ENCODE measurements at places on chromosomes 11 and 22.

- no peak for DNase-seq
Measured at GRCh38 chr22:44218071-44218470, 37.3 kb downstream of the PARVG start.

GRCh38 chr11:118930094-118930712 lies 4.5 kb upstream of the BCL9L start:
- peak; percentile 87 for DNase-seq

DNA sequence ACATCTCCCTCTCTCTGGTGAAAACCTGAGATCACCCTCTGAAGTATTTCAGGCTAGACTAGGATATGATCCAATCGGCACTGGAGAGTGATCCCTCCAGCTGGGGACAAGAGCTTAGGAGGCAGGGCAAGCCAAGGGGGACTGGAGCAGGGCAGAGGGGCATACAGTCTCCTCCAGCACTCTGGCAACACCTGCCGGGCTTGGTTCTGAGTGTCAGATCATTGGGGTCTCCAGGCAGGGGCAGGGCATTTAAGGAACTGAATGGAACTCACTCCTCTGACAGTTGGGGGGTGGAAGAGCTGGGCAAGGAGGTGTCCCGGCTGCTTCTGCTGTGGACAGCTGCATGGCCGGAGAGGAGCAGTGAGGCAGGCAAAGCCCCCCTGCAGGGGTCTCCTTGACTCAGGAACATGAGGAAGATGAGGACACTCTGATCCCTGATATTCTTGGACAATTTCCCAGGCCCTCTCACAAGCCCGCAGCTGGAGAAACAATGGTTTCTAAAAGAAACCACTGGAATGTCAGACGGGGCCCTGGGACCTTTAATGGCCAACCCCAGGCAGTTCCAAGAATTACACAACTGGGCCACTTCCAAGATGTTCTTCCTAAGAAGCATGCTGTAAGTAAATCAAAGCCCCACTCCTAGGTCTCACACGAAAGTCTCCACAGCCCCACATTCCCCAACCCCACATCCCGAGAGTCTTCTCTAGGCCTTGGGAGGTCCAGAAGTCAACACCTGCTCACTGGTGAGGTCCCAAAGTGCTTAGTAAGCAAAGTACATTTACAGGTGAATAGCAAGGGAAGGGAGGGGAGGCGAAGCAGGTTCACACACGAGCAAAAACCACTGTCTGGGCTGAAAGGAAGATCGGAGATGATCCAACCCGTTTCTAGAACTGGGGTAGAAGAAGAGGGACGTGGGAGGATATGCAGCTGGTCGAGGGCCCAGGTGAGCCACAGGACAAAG lies 1.2 kb upstream of the CCDC86 start:
- no peak for DNase-seq

GRCh38 chr11:122308226-122308625 lies 192.2 kb upstream of the BLID start:
- DNase-seq: no peak

- DNase-seq: no peak
Measured at GRCh38 chr22:30305906-30306626, 16.8 kb upstream of the CASTOR1 start.

GRCh38 chr22:46362203-46362933 lies 26.9 kb downstream of the TRMU start:
- no peak for DNase-seq

GRCh38 chr22:20672082-20672424 lies 101.9 kb upstream of the SERPIND1 start:
- DNase-seq: no peak

GRCh38 chr11:28657378-28658030 lies 549.3 kb downstream of the METTL15 start:
- DNase-seq: no peak

GRCh38 chr11:112179601-112180000 lies 4.3 kb downstream of the BCO2 start:
- no peak for DNase-seq
